ENCODE measurements at places on chromosomes 16 and 17.

DNA sequence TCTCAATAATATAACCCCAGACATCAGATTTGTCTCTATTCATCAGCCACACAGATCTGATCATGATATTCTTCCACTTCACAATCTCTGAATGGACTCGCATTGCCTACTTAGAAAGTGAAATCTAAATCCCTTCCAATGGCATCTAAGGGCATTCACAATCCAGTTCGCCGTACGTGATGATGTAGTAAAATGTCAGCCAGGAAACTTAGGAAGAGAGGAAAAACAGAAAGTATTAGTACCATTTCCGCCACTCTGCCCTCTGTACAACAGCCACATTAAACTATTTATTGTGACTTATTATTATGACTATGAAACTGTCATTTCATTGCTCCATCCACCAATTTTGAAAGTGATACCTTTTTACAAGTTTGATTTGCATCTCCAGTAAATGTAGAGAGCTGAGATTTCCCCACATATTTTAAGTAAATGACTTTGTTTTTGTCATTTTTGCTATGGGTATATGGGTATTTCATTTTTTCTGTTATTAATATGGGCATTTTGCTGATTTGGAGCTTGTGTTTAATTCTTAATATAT, 69.4 kb upstream of the SMIM36 start:
- no peak for DNase-seq

- no peak for DNase-seq
Measured at GRCh38 chr16:84314373-84314772, 19.7 kb downstream of the WFDC1 start.

DNA sequence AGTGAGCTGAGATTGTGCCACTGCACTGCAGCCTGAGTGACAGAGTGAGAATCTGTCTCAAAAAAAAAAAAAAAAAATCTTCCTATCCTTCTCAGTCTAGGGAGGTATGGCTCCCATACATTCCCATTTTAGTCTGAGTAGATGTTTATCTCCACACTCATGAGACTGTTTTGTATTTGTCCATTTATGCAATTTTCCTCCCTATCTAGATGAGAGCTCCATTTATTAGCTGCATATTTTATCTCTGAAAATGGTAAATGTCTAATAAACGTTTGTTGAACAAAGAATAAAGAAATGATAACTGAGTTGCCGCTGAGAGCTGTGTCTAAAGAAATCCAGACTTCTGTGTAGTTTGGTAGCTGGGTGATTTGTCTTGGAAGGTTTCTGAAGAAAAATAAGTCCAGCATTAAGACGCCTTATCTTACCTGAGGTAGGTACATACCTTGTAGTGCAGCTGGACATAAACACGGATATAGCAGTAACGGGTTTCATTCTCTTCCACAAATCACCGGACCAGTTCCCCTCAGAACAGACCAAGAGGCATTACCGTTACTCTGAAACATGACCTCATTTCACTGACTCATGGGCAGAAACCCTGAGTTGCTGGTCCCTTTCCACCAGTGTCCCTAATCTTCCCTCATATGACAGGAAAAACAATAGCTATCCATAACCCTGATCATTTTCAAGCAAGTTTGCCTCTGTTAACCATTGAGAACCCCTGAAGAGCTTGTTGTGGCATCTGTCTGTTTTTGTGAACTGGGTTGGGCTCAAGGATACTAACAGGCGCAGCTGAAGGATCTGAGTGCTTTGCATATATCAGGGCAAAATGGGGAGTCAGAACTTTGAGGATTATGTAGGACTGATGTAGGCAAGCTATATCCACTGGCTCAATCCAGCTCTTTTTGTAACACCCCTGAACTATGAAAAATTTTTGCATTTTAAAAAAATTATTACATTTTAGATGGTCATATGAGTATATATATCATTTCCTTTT, 177.4 kb upstream of the XYLT1 start:
- no peak for DNase-seq

DNA sequence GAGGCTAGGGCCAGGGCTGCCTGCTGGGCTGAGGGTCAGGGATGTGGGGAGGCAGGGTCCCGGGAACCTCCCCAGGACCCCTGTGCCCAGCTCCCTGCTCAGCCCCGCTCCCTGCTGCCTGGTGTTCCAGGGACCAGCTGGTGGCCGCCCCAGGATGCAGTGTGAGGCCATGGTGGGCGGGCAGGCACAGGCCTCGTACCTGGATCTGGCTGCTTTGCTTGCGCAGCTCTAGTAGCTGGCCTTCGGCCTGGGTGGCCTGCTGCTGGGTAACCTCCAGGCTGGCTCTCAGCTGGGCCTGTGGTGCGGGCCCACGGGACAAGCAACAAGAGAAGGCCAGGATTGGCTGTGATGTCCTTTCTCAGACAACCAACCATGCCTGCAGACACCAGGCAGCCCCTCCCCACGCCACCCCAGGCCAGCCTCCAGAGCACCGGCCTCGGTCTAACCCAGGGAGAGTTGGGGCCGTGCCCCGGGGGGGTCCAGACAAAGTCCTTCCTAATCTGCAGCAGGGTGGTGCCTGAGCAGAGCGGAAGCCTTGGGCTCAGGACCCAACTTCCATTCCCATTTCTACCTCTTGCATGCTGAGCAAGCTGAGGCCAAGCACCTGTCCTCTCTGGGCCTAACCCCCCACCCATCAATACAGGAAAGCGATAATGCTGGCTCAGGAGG, 4.1 kb downstream of the TRIM65 start:
- no peak for DNase-seq
